ENCODE measurements at places on chromosomes 13 and 19. TPM values are rescaled to one million over a fixed set of nuclear protein-coding genes. Genes with fewer than 3 reads are reported as not detected.

The GPC6 gene
- 6.7 TPM for total RNA-seq

The PTH2 gene
- total RNA-seq = not detected

DNA sequence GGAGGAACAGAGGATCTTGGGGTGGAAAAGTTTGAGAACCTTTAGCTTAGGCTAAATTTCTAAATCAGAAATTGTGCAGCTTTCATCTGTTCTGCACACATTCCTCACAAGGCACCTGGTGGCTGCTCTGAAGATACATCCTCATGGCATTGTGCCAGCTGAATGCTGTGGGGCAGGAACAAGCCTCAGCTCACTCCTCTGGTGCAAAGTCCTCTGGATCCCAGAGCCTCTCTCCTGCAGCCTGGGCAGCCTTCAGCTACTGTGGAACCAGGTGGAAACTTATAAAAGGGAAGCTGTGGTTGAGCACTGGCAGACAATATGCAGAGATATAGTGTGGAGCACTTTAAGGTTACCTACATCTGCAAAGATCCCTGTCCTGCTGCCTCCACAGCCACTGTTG is 72.3 kb downstream of the KCTD12 start:
- no peak for DNase-seq

The LIN37 gene
- 7.4 TPM for total RNA-seq

DNA sequence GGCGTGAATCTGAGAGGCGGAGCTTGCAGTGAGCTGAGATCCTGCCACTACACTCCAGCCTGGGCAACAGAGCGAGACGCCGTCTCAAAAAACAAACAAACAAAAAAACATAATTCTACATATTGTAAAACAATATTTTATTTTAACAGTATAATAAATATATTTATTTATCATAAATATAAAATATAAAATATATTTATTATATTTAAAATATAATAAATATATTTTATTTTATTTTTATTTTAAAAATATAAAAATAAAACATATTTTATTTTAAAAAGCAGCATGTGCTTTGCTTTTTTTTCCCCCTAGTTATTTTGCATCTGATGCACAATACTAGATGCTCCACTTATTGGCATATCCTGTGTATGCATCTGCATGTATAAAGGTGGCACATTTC is 1634.6 kb upstream of the PCDH20 start:
- no peak for DNase-seq

GRCh38 chr13:53197424-53197823 is 168.8 kb downstream of the OLFM4 start:
- no peak for DNase-seq

GRCh38 chr19:11541238-11541637 is 2.6 kb downstream of the CNN1 start:
- DNase-seq = no peak

Data from Caki2 (cell line).